Right kidney (tissue), 9 donors: ENCODE measurements at places on chromosomes 1 and 21.

- DNase-seq, result no peak
Observed at GRCh38 chr1:93585059-93585966, 96.3 kb downstream of the BCAR3 start.

- no peak for DNase-seq
Observed at GRCh38 chr1:107704911-107705310, 260.1 kb downstream of the VAV3 start.

DNA sequence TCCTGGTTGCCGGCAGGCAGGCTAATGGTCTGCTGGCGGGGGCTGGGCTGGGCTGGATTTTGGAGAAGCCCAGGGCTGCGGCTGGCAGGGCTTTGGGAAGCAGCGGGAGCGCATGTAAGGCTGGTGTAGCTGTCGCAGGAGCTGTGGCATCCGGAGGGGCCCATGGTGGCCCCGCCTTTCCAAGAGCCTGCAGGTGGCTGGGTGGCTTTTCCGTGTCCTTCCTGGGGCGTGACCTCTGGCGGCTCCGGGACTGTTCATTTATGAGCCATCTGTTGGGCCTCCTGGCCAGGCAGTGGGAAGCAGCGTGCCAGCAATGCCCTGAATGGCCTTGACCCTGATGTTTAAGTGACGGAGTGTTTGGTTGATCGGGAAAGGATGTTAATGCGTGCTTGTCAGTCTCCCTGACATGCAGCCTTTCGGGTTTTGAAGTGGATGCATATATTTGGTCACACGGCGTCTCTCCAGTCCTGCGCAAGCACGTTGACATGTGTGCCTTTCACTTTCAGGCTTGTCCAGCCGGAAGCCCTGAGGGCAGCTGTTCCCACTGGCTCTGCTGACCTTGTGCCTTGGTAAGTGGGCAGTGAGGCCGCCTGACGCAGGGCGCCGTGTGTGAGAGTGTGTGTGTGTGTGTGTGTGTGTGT, 38.5 kb downstream of the AGPAT3 start:
- DNase-seq, result no peak

- DNase-seq, result no peak
Observed at GRCh38 chr1:230797376-230797920, 50.3 kb downstream of the CAPN9 start.

DNA sequence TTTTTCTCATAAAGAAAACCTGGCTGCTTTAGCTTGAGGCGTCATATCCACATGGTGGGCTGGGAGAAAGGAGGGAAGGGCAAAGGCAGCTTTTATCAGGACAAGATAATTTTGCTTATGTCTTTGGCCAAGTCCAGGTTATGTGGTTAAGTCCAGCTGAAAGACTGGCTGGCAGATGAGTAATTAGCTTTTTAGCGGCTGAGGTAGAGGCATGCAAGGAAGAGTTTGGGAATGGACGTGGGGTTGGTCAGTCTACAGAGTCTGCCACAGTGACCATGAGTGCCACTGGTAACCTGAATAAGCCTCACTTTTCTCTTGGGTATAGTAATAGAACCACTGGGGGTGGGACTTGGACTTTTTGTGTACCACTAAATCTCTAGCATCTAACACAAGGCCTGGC, 39.8 kb downstream of the NEK7 start:
- DNase-seq, result no peak

- no peak for DNase-seq
Observed at GRCh38 chr1:185280589-185280988, 36.5 kb downstream of the IVNS1ABP start.

DNA sequence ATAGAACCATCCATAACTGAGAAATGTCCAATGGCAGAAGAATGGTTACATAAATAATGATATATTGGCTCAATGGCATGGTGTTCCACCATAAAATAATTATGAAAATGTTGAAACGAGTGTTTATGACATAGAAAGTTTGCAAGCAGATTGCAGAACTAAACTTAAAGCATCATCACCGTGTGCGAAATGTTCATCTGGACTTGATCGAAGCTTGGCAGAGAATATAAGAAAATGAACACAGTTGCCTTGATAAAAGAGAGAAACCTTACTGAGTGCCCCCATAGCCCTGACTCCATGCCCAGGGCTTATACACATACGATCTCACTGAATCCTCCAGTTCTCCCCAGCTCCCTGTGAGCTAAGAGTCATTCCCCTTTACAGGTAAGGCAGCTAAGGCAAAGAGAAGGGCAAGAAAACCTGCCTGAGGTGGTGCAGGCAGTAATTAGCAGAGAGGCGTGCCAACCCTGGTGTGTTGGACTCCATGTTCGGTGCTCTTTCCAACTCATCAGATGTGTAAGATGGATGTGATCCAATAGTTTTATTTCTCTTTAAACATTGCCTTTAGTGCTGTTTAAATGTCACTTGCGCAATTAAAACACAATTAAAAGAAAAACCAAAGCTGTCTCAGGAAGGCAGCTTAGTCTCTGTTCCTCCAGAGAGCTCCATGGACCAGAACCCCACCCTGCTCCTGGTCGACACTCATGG, 21.8 kb upstream of the SPOCD1 start:
- no peak for DNase-seq

DNA sequence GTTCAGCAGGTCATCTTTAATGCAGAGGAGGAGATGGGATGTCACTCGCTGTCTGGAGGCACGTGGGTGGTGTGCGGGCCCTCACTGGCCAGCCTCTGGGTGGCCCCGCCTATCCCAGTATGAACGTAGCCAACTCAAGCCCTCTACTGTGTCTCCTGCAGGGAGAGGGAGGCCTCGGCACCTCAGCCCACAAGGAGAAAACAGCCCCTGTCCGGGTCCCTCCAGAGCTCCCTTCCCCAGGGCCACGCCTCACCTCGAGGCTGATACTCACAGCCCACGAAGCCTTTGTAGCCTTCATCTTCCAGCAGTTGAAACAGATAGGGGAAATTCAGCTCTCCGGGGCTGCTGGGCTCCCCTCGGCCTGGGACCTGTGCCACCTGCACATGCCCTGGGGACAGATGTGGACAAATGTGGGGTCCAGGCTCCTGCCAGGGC, 2.6 kb downstream of the HYI start:
- no peak for DNase-seq

DNA sequence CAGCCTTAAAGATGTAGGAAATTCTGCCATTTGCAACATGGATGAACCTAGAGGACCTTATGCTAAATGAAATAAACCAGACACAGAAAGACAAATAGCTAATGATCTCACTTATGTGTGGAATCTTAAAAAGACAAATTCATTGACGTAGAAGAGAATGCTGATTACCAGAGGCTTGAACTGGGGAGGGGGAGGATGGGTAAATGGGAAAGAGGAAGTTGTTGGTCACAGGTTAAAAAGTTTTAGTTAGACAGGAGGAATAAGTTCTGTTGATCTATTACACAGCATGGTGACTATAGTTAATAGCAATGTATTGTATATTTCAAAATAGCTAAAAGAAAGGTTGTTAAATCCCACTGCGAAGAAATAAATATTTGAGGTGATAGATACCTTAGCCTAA, 62.8 kb downstream of the PKN2 start:
- no peak for DNase-seq

DNA sequence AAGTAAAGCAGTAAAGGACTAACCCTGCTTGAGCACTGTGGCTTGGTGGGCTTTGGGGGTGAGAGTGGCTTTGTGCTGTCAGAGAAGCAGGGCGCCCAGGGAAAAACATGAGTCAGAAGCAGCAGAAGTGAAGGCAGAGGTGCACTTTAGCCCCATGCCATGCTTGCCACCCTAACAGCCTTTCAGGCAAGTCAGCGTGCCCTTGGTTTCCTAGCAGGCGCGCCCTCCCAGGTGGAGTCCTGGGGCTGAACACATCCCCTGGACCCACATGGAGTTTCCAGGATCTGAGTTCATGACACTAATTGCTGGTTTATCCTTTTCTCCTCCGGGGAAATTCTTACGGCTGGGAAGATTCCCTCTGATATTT, 106.6 kb downstream of the TLR5 start:
- DNase-seq, result no peak

- DNase-seq, result no peak
Observed at GRCh38 chr1:75672528-75673393, 51.7 kb upstream of the ACADM start.

DNA sequence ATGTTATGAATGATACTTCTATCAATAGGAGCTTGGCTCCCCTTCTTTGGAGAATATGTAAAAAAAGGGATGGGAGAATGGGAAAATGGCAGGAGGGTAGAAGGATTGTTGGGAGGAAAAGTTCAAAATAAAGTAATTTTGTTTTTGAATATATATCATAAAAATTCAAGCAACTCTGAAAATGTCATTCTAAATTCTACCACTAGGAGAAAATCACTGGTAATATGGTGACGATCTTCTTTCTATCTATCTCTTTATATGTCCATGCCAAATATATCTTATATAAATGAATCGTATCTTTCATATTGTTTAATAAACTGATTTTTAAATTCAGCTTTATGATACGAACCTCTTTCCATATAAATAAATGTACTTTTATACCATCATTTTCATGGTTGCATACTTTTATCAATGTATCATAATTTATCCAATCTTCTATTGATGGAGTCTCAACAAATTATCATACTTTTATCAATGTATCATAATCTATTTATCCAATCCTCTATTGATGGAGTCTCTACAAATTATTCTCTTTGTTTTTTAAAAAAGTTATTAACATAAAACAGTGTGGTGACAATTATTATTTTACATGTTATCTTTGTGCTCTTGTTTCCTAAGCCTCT, 73.7 kb upstream of the MARK1 start:
- DNase-seq, result no peak

DNA sequence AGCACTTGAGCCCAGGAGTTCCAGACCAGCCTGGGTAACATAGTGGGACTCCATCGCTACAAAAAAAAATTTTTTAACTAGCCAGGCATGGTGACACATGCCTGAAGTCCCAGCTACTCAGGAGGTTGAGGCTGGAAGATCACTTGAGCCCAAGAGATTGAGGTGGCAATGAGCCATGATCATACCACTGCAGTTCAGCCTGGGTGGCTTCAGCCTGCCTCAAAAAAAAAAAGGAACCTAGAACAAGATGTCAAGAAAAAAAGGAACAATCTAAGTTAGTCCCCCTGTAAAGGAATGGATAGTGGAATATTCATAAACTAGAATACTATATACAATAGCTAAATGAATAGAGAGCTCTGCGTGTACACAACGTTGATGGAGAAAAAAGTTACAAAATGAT, 14.4 kb downstream of the NSL1 start:
- DNase-seq, result no peak

GRCh38 chr1:119679223-119679622, 31.2 kb upstream of the ZNF697 start:
- DNase-seq, result no peak

- DNase-seq, result no peak
Observed at GRCh38 chr1:9882296-9882944, 27.6 kb downstream of the CTNNBIP1 start.

DNA sequence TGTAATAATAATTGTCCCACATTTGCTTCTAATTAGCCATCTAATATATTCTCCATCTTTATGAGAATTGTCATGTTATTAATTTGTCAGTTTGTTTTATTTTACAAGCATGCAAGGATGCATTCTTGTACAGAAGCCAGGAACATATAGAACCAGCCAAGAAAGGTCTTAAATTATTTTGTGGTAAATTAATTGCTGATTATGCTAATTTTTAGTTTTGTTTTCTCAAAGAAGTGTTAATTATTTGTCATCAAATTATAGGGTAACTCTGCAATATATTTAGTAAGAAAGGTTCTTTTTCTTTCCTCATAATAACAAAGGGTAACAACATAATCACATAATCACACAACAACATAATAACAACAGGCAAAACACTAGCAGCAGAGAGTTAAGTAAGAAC, 5.7 kb downstream of the CLIC6 start:
- DNase-seq, result no peak

DNA sequence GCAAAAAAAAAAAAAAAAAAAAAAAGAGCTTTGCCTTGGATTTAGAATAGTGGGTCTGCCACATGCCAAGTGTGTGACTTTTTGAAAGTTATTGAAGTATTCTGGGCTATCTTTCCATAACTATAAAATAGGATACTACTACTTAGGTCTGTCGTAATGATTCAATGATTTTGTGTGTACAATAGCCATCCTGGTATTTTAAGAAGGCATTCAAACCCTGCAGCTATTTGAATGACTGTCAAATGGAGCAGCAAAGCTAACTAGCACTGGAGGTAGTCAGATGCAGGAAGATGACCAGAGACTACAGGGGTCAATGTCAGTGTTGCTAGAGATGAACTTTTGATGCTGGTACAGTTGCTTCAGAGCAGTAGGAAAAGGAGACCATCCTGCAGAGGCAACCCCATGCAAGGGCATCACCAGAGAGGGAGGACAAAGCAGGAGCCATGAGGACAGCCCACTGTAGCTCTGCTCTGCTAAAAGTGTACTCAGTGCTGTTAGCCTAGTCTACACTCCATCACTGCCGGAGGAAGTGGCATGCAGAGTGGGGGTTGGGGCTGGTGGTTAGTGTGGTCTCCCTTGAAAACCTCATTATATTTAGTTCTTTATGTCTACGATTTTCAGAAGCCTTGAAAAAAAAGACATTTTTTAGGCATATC, 29.0 kb downstream of the DUSP10 start:
- no peak for DNase-seq

DNA sequence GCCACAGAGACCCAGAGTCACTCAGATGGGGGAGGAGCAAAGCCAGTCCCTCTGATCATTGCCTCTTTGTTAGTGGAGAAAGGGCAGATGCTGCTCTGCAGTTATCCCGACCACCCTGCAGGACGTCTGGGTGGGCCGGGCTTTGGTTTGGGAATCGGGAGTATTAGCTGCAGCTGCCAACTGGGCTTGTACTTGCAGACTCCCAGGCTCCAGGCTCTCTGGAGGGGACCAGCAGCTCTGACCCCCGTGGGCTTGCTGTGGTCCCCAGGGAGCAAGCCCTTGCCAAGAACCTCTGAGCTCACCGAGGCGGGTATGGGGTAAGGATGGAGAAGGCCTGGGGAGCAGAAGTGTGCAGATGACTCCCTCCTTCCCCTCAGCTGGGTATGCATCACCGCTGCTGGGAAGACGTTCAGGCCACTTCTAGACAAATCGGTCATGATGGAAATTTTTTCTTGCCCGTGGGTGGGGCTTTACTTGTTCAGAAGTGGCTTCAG, 21.6 kb downstream of the MAPKAPK2 start:
- DNase-seq, result no peak
